Cardiac septum (tissue), 1 donor: ENCODE measurements at places on chromosomes 1 and 21. TPM values are rescaled to one million over a fixed set of nuclear protein-coding genes. Genes with fewer than 3 reads are reported as not detected.

- no peak for DNase-seq
Observed at GRCh38 chr1:64743954-64744491, 852 bp upstream of the RAVER2 start.

GRCh38 chr1:18931730-18932129 lies 24.7 kb downstream of the IFFO2 start:
- no peak for DNase-seq

DNA sequence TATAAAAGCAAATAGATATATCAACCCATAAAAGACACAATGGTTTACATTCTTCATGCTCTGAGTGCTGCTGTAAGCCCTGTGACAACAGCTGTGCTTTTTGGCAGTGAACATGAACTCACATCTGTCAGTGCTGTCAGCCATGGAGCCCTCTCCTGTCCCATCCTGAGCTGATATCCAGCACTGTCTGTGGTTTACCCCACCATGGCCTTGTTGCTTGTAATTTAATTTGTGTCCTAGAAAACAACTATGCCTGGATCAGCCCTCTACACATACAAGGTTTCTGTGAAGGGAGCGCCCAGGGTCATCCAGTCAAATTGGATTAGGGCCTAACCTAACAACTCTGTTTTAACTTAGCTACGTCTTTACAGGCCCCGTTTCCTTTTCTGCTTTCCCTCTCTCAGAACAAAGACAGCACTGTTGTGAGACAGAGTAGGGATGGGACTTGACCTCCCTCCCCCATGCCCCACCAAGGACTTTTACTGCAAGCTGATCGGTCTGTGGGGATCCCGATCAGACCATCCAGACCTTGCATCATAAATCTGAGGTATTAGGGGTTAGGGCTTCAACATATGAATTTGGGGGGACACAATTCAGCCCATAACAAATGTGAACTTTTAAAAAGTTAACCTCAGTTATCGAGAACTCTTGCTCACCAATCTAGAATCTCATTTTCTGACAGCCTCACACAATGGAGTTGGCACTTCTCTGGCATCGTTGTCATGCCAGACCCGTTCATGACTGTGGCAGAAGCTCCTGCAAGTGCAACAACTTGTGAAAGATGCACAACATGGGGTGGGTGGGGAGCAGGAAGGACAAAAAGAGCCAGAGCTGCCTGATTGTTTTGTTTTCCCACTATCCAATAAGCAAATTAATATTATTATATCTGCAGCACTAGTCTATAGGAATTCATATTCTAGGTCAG lies 16.4 kb upstream of the SLC44A3 start:
- DNase-seq: no peak

DNA sequence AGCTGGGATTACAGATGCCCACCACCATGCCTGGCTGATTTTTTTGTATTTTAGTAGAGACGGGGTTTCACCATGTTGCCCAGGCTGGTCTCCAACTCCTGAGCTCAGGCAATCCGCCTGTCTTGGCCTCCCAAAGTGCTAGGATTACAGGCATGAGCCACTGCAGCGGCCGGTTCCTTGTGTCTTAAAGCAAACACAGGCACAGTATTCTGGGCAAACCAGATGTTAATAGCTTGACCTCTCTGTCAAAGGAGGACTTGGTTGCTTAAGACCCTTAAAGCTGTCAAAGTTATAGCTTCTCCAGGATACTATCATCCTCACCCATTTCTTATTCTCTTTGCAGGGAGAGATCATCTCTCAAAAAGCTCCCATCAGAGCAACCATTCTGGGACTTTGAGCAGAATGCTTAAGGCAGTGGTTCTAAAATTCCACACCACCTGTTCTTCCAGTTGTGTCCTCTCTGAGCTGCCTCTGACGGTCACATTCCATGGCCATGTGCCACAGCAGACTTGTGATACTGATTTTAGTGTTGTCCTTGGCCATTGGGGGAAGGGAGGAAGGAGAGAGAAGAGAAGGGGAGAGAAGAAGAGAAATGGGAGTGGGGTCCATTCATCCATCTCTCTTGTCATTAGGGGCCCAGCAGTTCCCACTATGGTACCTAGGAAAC lies 81.8 kb downstream of the PBX1 start:
- DNase-seq: no peak

DNA sequence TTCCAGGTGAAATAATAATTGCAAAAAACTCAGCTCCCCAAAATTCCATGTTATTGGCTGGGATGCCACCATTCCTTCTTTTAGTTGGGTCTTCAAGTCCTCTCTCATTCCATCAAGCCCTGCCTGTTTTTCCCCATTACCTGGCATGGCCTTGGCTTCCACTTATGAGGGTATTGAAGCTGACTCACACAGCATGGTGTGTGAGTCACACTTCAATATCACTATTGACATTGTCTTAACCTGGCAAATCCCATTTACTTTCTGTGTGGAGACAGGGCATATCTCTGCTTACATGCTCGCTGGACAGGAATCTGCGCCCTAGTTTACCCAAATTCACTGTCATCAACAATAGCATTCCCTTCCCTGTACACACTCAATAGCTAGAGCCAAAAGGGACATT lies 1806.8 kb downstream of the BRINP3 start:
- DNase-seq: no peak

- no peak for DNase-seq
Observed at GRCh38 chr1:57307392-57308170, 116.3 kb downstream of the DAB1 start.

- no peak for DNase-seq
Observed at GRCh38 chr1:47587891-47588582, 150.2 kb downstream of the FOXD2 start.

- no peak for DNase-seq
Observed at GRCh38 chr1:42479621-42480020, 16.5 kb downstream of the CCDC30 start.

GRCh38 chr1:29543586-29543985 lies 307.3 kb downstream of the PTPRU start:
- DNase-seq: no peak

- DNase-seq: no peak
Observed at GRCh38 chr1:242886137-242886536, 361.6 kb upstream of the PLD5 start.

DNA sequence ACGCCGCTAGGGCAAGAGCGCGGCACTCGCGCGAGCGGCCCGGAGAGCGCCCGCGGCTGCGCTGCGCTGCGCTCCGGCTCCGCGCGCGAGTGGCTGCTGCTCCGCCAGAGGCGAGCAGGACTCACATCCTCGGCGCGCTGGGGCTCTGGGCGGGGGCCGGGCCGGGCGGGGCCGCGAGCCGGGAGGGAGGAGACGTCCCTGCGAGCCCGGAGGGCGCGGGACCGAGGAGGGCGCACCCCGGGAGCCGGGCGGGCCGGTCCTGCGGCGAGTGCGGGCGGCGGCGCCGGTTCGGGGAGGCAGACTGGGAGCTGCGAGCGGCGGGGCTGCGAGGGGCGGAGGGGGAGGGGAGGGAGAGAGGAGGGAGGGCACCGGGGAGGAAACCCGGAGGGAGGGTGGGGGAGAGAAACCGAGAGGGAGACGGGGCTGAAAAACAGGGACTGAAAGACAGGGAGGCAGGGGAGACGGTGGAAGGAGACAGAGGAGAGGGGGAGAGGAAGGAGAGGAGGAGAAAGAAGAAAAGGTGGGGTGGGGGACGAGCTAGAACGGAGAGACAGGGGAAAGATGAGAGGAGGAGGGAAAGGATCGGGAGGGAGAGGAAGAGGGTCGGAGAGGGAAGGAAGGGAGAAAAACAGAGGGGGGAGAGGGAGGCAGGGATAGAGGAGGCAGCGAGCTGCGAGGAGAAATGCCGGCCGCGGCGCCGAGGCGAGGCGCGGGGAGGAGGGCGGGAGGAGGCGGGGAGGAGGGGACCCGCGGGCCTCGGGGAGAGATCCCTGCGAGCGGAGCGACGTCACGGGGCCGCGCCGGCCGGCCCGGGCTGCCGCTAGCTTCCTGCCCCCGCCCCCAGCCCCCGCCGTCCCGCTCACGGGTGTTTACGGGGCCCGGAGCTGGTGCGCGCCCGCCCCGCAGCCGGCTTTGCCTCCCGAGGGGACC lies at the start of gene CAMK2N1:
TSS of gene CAMK2N1 (minus strand) at position 684 of the 930 bp plus-strand sequence. CDS start 831 bp downstream, outside the sequence.
- DNase-seq: peak; percentile 83

GRCh38 chr21:24224422-24224821 lies 1382.9 kb downstream of the MRPL39 start:
- DNase-seq: no peak

DNA sequence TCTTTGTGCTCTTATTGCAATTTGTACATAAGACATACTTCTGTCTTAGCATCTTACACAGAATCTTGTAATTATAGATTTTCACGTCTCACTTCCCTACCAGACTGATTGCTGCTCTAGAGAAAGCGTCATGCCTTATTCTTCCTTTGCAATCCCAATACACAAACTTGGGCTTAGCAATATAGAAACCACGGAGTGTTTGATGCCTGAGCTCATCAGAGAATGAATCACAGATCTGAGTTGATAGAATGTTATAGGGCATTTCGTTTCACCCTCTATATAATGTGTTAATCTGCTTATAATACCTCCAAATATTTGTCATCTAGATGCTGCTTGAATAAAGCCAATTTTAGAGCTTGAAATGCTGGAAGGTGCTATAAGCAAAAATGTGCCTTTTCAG lies 6.6 kb downstream of the FMO1 start:
- DNase-seq: no peak

DNA sequence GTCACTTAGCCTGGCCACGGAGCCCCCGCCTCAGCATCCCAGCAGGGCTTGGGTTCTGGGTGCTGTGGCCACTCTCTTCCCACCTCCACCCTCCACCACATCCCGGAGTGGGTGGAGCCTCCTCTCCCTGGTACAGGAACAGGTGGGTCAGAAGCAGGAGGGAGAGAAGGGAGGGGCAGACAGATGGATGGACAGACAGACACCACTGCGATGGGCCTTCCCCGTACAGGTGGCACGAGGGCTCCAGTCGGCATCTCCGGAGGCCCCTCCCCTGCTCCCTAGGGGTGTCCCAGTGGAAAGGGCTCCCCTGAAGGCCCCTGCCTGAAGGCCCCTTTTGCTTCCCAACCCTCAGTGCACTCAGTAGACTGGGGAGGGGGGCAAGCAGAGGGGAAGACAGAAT lies 96.9 kb upstream of the TARDBP start:
- DNase-seq: no peak

DNA sequence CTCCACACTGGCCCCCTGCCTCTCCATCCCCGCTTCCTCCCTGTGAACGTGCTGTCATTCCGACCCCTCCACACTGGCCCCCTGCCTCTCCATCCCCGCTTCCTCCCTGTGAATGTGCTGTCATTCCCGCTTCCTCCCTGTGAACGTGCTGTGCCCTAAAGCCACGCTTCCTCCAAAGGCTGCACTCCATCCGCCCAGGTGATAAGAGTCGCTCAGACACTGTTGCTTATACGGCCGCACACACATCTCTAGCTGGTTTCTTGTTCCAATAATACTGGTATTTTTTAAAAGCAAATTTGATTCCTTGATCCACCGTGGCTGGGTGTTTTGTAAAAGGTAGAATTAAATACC lies 39.3 kb upstream of the TSPEAR start:
- DNase-seq: no peak

GRCh38 chr1:248627971-248628844 lies 6.7 kb downstream of the OR2T11 start:
- no peak for DNase-seq

GRCh38 chr21:41439248-41439647 lies 13.2 kb downstream of the MX1 start:
- peak; percentile 5 for DNase-seq

DNA sequence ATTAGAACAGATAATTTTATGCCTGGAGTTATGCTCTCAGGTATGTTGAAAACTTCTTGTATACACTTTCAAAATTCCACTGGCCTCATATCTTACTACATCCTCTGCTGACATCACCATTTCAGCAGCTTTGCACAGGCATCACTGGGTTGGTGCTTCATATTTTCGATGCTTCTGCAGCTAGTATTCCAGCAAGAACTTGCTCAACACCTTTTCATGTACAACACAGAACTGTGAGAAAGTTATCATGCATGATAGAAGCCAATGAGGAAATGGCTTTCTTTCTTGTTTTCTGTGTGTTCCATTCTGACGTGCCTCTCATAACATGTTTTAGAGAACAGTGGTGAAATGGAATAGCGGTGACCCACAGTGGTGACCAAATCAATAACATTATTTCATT lies 5.1 kb upstream of the GBP5 start:
- no peak for DNase-seq

ANGPTL7 gene
- total RNA-seq: 0.81 TPM

KRTAP19-4 gene
- not detected for total RNA-seq

ENAH gene
- 195 TPM for total RNA-seq

GJA9 gene
- not detected for total RNA-seq

WNT3A gene
- total RNA-seq: not detected

SF3B4 gene
- 30.3 TPM for total RNA-seq

MEX3A gene
- total RNA-seq: 0.24 TPM

RSPO1 gene
- total RNA-seq: not detected

SEC16B gene
- total RNA-seq: 1.3 TPM

CTSS gene
- total RNA-seq: 18.9 TPM
